ENCODE measurements at places on chromosomes 1 and 21.

GRCh38 chr1:204560590-204561150 is 44.5 kb downstream of the MDM4 start:
- DNase-seq, result no peak

- DNase-seq, result no peak
These were observed 941 bp downstream of the ELAVL4 start for GRCh38 chr1:50109647-50110075.

DNA sequence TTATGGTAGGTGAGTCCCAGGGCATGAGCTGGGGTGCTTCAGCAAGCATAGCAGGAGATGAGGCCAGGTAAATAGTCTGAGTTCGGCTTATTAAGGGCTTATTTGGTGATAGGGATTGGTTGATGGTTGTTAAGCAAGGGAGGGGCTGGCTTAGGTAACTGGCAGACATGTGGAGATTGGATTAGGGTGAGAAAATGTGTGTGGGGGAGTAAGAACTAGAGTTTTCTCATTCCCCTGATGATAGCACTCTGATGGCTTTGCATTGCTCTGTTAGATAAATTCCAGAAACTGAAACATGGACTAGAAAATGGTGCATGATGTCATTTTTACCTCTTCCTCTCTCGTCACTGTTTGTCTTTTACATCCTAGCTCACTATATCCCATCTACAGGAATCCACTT is 53.6 kb downstream of the FGGY start:
- DNase-seq, result no peak

GRCh38 chr1:28915031-28915895 is 894 bp downstream of the EPB41 start:
- peak; percentile 6 for DNase-seq

Measured in fibroblast of skin of left biceps (primary cell).